ENCODE measurements at places on chromosomes 1 and 21.

- DNase-seq = peak; percentile 51
Observed at GRCh38 chr1:50959303-50959912, 659 bp downstream of the FAF1 start.

GRCh38 chr1:36149973-36150295 lies 648 bp upstream of the TRAPPC3 start:
- no peak for DNase-seq

DNA sequence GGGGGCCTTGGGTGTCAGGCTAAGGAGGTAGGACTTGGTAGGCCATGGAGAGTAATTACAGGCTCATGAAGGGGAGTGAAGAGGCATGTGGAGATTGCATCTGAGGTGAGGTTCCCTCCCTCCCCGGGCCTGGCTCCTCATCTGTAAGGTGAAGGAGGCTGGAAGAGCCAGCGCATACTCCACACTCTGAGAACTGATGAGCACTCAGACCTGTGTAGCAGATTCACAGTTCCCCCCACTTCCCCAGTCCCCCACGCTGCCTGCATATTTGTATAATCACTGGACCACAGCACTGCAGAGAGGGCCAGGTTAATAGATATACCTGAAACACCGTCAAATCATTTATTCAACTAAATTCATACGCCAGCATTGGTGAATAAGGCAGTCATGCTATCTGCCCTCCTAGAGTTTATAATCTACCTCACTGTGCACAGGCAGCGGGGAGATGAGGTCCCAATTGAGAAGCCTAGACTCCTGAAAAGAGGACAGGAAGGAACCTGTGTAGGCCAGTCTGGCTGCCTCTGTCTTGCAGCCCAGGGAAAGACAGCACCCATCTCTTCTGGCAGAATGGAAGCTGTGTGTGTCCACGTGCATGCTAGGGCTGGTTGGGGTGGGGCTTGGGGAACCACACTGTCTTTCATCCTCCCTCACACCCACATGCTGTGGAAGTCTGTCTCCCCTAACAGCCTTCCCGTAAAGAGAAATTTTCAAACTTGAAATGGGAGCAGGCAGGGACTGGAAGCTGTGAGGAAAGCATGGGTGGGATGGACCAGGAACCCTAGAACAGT lies 110.6 kb upstream of the ATP1A1 start:
- no peak for DNase-seq

GRCh38 chr1:98870959-98871903 lies 133.4 kb downstream of the PLPPR5 start:
- no peak for DNase-seq

GRCh38 chr1:111717450-111717849 lies 21.7 kb downstream of the INKA2 start:
- DNase-seq = no peak

- no peak for DNase-seq
Observed at GRCh38 chr1:106222403-106222802, 834.1 kb upstream of the PRMT6 start.

DNA sequence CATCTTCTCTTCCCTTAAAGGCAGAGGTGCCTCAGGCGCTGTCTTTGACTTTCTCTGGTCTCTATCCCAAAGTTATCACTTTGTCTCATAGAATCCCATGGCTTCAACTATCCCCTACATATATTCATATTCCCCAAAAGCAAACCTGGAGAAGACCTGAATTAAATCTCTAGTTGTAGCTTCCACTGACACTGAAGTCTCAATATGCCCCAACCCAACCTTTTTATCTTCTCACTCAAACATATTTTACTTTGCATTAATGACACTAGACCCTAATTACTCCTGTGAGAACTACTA lies 354.5 kb upstream of the DUSP10 start:
- no peak for DNase-seq

DNA sequence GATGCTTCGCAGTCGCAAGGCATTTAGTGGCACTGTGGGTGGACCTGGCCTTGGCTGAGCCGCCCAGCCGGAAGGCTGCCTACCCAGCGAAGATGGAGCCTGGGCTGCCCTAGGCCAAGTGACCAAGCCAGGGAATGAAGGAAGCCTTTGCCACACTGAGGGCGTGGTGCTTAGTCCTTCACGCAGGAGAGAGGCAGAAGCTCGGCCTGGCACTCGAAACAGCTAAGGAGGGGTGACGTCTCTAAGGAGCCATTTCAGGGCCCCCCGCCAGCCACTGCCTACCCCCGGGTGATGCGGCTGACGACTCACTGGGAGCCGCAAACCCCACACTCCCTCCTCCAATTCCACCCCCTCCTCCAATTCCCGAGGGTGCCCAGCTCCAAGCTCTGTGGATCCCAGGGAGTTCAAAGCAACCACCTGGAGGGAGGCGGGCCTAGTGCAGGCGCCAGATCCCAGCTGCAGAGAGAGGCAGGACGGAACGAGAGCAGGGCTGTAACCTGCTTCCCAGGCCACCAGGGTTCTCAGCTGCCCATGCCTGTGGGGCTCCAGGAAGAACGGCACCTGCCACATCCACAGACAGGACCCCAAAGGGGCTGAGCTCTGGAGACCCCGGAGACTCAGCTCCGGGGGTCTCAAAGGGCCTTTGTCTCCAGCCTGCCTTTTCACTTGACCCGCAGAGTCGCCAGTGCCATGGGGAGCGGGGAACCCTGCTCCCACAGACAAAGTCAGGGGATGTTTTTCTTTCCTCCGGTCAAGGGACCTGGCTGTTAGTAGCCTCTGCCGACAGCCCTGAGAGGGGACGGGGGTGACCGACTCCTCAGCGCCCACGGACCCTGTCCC lies 75.8 kb downstream of the ARHGEF16 start:
- peak; percentile 7 for DNase-seq

DNA sequence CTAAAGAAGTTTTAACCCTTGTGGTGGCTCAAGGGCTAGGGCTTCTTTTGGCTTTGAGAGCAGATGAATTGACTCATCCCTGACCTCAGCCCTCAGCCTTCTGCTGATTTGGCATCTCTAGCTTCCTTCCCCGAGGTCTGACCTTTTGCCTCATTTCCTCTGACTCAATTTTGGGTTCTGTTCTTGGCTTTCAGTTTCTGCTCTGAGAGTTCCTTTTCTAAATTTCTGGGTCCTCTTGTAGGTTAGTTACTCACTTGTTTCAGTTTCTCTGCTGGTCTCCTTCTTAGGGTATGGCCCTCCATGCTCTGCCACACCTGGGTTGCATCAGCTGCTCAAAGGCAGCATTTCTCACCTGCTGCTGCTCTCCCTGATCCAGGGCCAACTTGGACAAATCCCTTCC lies 19.4 kb downstream of the PDE4B start:
- DNase-seq = peak; percentile 32

- peak; percentile 61 for DNase-seq
Observed at GRCh38 chr1:234154320-234155251, 218.7 kb upstream of the COA6 start.

DNA sequence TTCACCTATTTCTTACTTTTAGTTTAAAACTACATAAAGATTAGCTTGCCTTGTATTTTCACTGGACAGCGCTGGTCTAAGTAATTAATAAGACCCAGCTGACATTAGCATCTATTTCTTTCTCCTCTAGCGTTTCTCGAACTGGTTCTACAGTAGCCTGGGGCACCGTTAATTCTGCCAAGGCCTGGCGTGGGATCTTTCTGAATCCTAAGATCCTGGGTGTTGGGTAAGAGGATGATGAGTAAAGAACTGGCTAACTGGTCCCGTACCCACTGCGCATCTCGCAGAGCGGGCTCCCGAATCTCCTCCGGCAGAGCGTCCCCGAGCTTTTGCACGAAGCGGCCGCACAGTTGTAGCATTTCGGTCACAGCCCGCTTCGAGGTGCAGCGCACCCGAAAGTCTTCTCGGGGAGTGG lies 309 bp downstream of the NSL1 start:
- no peak for DNase-seq

Measured in LoVo (cell line).